ENCODE measurements at places on chromosomes 5 and 9. TPM values are rescaled to one million over a fixed set of nuclear protein-coding genes. Genes with fewer than 3 reads are reported as not detected.

GRCh38 chr5:131515348-131515747 is 119.7 kb downstream of the RAPGEF6 start:
- no peak for DNase-seq

- no peak for DNase-seq
Measured at GRCh38 chr5:140205952-140206351, 31.0 kb downstream of the CYSTM1 start.

- DNase-seq, result no peak
Measured at GRCh38 chr9:110977259-110977709, 61.0 kb downstream of the LPAR1 start.

DNA sequence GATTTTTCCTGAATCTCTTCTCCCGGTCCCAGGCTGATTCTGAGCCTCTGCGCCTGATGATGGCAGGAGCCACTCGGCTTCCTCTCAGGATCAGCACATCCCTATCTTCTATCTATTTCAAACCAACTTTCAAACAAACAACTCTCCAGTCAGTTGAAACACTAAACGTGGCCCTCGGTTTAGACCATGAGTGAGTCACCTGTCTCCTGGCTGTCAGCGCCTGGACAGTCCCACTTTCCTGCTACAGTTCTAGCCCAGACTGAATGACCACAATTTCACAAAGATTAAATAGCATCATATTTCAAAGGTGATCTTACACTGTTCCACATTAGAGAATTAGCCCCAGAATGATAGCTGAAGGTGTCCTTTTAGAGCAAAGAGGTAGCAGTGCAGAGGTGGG is 6.2 kb downstream of the SLC6A19 start:
- no peak for DNase-seq

- no peak for DNase-seq
Measured at GRCh38 chr5:16464664-16465543, 696 bp downstream of the ZNF622 start.

- no peak for DNase-seq
Measured at GRCh38 chr5:148786456-148786855, 40.0 kb upstream of the ADRB2 start.

GRCh38 chr5:55855509-55855908 is 4.4 kb downstream of the IL31RA start:
- DNase-seq, result no peak

The CCL28 gene
- total RNA-seq, result 97.0 TPM

The FOXD4 gene
- total RNA-seq, result 0.39 TPM
